ENCODE measurements at places on chromosomes 2 and 18.

- DNase-seq = peak; percentile 19
Observed at GRCh38 chr2:37920570-37920969, 4.5 kb upstream of the RMDN2 start.

GRCh38 chr2:240597419-240598181 lies 11.1 kb downstream of the CAPN10 start:
- no peak for DNase-seq

DNA sequence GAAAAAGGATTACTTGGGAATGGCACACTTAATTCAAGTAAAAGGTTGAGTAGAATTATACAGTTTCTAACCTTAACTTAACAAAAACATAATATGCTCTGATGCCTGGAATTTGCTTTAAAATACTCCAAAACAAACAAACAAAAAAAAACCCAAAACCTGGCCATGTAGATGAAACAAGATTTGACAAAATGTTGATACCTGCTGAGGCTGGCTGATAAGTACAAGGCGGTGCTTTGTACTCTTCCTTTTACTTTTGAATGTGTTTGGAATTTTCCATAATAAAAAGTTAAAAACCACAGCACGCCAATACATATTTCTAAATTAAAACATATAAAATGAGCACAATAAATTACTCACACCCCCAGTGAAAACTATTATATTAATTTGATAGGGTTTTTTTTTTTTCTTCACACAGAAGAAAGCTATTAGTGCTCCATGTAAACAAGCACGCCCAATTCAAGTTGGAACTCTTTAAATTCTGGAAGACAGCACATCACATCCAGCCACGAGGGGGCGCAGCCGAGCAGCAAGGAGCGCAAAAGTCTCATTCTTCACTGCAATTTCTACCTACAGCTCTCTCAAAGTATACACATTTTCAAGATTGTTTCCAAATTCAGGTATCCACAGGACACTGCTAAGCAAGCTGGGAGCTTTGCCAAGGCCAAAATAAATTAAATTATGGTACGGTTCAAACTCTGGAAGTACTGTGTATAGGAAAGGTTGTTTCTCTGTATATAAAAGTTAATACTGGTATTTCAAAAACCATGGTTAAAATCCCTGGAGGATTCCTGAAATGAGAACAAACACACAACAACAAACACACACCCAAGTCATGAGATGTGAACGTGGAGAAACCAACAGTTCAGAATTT lies 7.5 kb downstream of the SERTAD2 start:
- DNase-seq = peak; percentile 64

GRCh38 chr2:238274152-238274865 lies 14.1 kb downstream of the PER2 start:
- DNase-seq = no peak

GRCh38 chr18:57445488-57446319 lies 10.5 kb downstream of the ONECUT2 start:
- no peak for DNase-seq

DNA sequence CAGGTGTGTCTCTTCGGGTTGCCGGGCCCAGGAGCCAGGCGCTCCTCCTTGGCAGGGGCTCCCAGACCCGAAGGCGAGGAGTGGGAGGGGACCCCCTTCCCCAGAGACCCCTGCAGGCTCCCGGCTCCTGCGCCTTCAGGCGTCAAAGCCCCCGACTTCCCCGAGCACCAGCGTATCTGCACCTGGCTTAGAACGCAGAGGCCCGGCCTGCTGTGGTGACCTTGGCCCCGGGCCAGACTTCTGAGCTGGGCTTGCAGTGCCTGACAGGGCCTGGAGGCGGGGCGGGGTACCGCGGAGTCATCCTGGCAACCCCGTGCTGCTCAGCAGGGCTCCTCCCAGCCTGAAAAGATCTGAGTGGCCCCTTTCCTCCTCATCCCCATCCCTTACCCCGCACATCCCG lies 27.0 kb downstream of the SKA1 start:
- DNase-seq = peak; percentile 10

GRCh38 chr18:47418746-47419145 lies 167.3 kb upstream of the SKOR2 start:
- no peak for DNase-seq

DNA sequence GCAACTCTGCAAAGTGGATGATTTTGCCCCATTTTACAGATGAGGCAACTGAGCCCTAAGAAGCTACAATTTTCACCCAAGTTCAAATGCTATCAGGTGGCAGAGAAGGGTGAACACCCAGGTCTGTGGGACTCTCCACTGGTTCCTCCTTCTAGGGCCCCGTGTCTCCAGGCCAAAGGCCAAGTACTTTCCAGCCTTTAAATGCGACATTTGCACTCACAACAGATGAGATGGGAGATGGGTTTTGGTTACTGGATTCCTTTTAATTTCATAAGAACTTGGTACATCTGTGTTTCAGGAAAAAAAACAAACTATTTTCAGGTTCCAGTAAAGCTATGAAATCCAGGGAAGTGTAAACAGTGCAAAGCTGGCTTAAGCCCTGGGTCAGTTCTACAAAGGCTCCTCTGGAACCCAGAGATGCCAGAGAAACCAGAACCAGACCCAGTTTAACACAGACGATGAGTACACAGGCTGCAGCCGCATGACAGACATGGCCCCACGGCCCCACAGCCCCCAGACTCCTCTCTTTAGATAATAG lies 361.7 kb downstream of the ANAPC1 start:
- DNase-seq = peak; percentile 46

- peak; percentile 77 for DNase-seq
Observed at GRCh38 chr18:48952287-48953103, 1.7 kb upstream of the SMAD7 start.

GRCh38 chr2:28363686-28364280 lies 28.9 kb upstream of the FOSL2 start:
- DNase-seq = no peak

DNA sequence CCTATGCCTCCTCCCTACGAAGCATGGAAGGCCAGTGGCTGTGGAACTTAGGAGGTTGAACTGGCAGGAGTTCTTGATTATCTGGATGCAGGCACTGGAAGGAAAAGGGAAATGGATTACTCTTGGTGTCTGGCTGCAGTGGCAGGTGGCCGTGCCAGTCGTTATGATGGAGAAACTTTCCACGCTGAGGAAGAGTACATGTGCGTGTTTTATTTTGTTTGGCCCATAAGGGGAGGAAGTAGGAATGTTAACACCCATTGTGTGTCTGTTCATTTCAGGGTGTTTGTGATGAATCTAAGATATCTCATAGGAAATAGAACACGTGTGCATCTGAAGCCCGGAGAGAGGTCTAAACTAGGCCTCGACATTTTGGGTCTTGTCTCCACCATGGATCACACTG lies 122.8 kb upstream of the NFATC1 start:
- no peak for DNase-seq

GRCh38 chr2:146477383-146477782 lies 1367.4 kb upstream of the ACVR2A start:
- DNase-seq = no peak

DNA sequence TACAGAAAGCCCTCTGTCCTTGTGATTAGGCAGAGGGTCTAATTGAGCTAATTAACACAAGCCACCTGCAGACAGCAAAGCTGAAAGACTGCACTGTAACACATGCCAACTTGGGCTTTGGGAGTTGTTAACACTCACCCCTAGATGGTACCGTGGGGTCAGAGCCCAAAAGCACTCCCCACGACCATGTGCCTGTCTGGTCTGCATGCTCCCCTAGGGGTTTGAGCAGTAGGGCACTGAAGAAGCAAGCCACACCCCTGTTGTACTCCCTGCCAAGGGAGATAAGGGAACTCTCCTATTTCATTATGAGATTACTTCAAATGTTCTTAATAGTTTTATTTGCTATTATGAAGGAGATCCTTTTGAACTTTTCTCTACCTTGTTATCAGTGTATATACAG lies 560.1 kb upstream of the FSHR start:
- DNase-seq = no peak

- DNase-seq = peak; percentile 84
Observed at GRCh38 chr2:111252436-111252835, 131.7 kb downstream of the BCL2L11 start.

DNA sequence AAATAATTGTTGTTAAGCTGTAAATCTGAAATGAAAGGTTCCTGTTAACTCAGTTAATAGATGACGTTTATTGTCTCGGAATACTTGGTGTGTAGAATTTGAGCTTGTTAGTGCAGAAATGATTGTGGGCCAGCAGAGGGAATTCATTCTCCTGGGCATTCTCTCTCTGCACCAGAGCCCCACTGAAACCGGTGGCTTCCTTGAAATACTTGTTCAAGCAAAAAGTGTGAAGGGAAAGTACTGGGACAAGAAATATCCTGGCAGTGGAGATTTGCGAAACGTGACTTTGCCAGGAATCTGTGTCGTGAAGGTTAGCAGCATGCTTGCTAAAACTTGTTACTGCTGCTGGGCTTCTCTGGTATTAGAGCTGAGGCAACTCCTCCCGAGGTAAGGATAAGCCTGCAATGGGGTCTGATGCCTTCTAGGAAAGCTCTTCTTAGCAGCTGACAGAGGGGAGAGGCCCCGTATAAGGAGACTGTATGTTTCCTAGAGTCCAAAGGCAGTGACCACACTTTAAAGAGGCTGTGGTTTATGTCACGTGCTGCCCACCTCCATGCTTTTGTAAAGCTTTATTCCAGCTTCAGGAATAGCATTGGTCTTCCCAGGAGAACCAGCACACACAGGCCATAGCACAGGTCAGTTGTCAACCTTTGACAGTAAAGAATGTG lies 2.0 kb downstream of the ITGA6 start:
- no peak for DNase-seq

GRCh38 chr2:85541753-85542457 lies 2.9 kb downstream of the MAT2A start:
- DNase-seq = no peak

DNA sequence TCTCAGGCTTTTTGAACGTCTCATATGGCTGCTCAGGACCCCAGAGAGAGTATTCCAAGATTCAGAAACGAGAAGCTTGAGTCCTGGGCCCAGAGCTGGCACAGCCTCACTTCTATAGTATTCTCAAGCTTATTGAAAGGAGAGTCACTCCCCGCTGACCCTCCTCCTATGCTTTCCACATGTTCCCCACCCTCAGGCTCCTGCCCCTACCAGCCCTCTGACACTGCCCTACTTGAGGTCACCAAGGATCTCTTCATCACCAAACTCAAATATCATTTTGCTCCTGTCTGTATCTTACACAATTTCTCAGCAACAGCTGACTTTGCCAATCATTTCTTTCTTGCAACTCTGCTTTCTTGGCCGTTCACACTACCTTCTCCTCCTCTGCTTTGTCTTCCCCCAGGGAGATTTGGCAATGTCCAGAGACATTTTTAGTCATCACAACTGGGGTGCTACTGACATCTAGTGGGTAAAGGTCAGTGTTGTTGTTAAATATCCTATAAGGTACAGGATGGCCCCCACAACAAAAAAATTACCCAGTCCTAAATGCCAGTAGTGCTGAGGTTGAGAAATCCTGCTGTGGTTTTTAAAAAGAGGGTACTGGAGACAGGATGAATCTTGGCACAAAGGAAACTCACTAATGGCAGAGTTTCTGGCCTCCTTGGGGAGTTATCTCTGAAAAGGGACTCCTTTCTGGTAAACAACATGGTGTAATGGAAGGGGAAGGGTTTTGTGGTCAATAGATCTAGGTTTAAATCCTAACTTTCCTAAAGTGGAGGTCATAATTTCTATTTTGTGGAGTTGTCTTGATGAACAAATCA lies 26.9 kb upstream of the INSIG2 start:
- DNase-seq = peak; percentile 97

GRCh38 chr2:110940376-110940910 lies 180.3 kb upstream of the BCL2L11 start:
- no peak for DNase-seq

DNA sequence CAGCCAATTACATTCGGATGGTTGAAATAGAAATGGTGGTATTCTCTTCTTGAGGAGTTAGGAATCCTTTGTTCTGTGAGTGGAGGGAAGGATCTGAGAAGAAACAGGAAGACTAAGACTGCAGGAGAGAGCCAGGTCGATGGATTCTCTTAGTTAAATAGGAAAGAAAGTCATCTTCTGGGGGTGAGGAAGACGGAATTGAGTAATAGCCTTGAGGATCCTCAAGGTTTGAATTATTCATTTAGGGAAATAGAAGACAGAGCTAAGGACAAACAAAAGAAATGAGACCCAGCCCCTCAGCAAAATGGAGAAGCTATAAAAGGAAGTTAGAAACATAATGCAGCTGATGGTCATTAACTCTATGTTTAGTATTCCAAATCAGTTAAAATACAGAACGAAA lies 1.8 kb downstream of the LAPTM4A start:
- no peak for DNase-seq

DNA sequence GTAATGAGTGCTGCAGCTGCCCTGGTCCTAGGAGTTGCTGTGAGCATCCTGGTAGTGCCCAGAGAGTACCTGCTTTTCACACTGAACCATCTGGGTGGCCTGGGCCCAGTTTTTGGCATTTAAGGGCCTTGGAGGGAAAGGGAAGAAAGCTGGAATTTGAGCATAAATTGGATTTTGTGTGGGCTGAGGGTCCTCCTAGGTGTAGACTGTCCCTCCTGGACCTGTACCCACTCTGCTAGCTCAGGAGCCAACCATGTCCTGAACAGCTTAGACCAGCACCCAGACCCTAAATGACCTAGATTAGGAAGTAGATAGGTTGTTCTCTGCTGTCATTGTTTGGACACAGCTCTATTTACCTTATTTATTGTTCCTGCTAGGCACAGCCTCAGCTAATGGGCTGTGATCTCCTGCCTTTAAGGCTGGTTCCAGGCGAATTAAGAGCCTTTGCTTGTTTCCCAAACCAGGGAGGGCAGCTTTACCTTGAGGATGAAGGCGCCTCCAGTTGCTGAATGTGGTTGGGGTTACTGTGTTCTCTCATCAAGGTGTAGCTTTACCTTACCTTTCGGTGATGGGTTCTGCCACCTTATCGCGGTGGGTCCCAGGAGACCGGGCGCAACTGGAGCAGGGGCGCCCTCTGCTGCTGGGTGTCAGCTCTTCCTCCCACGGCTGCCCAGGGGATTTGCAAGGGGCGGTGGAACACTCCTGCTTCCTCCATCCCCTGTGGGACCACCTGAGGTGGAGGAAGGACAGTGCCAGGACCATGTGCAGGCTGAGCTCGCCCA lies 34.4 kb downstream of the ITGA6 start:
- DNase-seq = no peak

GRCh38 chr18:49490246-49490762 lies 3.3 kb upstream of the C18orf32 start:
- DNase-seq = no peak

- DNase-seq = peak; percentile 45
Observed at GRCh38 chr2:47501374-47502200, 98.6 kb downstream of the MSH2 start.

DNA sequence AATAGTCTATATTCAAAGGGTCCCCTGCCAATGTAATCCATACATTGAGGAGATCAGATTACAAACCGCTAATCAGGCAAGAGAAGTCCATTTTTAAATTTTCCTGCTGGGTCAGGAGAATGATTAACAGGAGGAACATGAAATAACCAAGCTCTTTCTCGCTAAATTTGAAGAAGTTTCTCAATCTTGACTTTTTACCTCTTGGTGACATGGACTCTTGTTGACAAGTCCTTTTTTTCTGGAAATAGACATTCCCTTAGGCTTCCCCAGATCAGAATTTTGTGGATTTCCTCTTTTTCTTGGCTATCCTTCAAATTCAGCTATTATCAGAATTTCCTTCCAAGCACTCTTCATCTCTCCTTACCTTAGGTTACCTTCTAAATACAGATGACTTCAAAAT lies 153.0 kb upstream of the LRATD1 start:
- no peak for DNase-seq

Data from LHCN-M2 (cell line).